ENCODE measurements at places on chromosomes 1 and 21.

DNA sequence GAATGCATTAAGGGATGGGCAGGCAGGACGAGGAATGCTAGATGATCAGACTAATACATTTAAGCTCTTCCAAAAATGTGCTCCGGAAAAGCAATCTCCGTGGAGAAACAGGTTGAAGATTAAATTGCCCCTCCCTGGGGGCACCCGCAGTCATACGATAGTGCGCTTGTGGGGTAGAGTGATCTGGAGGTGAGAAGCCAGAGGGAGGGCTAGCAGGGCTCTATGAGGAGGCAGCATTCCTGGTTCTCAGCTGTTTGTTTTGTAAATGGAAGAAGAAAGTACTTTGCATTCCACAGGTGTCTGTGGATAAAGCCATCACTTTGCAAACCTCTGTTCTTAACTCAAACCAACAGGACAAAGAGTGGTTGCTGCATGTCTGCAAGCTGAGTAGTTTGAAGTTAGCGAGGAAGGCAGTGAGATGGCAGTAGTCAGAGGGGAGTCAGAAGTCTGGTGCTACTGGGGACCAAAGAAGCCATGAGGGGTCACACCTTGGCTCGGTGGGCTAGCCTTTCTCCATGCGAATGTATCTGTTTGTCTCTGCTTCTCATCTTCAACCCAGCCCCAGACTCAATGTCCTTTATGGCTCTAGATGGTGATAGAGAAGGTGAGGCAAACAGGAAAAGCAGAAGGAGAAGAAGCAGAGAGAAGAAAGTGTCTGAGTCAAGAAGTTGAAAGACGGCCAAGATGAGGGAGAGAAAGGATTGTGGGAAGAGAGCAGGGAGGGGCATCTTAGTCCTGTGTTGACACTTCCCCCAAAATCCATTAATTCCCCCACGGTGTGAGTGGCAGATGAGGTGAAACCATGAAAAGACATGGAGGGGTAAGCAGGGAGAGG, 65.2 kb upstream of the GJA8 start:
- DNase-seq: no peak

GRCh38 chr1:111778541-111779051, 22.9 kb downstream of the DDX20 start:
- DNase-seq: peak; percentile 43

GRCh38 chr1:85275701-85276214, 674 bp downstream of the BCL10 start:
- no peak for DNase-seq

DNA sequence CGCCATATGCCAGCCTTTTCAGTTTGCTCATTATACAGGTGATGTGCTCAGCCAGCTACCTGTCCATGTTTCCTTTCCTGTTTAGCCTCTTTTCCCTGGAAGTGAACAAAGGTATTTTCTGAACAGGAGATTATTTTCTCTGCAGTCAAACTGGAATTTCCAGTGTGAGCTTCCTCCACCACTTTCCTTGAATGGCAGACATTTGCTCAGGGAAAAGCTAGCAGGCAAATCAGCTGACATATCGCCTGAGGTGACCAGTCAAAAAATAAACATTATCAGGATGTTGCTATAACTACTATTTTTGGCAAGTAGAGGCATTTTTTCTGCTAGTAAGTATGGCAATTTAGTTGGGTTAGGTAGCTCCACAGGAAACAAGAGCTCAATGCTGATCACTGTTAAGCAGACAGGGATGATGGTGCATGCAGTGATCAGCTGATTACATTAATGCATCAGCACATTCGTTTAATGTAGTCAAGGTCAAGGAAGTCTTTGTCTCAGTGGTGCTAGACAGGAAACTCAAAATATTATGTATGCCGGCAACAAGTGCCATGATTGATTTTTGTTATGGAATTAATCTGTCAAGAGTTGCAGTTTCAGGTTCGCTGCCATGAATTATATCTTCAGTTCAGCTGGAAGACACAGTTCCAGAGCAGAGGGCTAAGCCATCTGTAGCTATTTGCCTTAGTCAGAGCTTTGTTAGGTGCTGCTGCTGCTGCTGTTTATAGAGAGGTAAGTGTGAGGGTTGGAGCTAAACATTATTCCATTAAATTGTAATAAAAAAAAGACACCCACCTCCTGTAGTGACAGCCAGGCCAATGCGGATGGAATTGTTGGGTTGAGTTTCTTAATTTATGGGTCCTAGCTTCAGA, 179.7 kb upstream of the ST6GALNAC5 start:
- peak; percentile 80 for DNase-seq

DNA sequence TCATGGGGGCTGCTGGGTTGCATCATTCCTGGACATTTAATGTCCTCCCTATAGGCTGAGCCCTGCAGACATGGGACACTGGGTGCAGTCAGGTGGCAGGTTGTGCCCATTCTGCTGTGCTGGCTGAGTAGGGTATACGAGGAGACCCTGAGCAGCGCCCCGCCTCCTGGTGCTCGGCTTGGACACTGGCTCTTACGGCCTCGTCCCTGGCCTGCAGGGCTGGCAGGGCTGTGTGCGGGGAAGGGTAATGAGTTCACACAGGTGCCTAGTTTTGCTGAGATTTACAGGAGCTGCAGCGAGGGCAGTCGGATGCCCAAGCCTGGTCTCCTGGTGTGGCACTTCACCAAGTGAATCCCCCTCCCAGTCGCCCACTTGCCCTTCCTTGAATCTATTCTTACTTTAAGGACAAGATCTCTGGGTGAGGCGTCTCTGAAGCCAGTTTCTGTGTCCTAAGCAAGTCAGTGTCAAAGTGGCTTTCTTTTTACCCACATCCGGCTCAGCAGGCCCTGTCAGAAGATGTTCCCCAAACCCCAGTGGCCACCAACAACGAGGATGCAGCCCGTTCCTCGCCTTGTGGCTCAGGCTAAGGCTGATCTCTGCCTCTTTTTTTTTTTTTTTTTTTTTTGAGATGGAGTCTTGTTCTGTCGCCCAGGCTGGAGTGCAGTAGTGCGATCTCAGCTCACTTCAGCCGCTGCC, 73.2 kb downstream of the MAN1C1 start:
- DNase-seq: no peak

- peak; percentile 5 for DNase-seq
These were observed 508.6 kb upstream of the ADAMTS5 start for GRCh38 chr21:27475363-27475955.

DNA sequence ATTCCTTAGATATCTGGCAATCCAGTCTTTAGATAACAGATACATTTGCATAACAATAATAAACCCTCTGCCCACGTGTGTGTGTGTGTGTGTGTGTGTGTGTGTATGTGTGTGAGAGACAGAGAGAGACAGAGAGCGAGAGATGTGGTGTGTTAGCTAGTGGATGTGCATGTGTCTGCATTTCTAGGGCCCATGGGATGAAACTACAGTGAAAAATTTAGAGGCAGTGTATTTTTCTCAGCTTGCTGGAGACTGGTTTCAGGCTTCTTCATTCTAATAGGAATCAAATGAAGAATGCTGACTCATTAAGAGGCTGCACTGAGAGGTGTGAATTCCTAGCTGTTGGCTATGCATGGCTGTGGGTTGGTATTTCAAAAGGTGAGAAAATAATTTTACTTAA, 303.2 kb downstream of the LMX1A start:
- no peak for DNase-seq

- no peak for DNase-seq
These were observed 597.1 kb upstream of the USP24 start for GRCh38 chr1:55812281-55812680.

DNA sequence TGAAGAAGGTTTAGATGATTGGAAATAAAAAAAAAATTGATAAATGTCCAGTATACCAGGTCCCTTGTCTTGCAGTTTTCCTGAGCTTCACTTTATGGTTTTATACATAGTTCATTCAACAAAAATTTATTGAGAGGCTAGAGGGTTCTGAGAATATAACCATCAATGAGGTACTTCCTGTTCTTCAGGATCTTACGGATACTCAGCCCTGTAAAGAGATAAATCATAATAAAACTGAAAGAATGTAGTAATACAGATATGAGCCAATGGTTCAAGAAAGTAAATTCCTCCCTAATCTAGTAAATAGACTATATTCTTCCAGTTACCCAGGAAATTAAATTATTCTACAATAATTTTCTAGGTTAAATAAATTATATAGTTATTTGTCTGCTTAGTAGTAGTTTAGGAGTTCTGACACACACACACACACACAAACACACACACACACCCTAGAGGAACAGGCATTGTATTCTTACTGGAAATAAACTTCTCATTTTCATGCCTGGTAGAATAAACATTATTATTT, 70.4 kb upstream of the HMCN1 start:
- no peak for DNase-seq

- no peak for DNase-seq
These were observed 1.1 kb downstream of the COX20 start for GRCh38 chr1:244836584-244836983.

DNA sequence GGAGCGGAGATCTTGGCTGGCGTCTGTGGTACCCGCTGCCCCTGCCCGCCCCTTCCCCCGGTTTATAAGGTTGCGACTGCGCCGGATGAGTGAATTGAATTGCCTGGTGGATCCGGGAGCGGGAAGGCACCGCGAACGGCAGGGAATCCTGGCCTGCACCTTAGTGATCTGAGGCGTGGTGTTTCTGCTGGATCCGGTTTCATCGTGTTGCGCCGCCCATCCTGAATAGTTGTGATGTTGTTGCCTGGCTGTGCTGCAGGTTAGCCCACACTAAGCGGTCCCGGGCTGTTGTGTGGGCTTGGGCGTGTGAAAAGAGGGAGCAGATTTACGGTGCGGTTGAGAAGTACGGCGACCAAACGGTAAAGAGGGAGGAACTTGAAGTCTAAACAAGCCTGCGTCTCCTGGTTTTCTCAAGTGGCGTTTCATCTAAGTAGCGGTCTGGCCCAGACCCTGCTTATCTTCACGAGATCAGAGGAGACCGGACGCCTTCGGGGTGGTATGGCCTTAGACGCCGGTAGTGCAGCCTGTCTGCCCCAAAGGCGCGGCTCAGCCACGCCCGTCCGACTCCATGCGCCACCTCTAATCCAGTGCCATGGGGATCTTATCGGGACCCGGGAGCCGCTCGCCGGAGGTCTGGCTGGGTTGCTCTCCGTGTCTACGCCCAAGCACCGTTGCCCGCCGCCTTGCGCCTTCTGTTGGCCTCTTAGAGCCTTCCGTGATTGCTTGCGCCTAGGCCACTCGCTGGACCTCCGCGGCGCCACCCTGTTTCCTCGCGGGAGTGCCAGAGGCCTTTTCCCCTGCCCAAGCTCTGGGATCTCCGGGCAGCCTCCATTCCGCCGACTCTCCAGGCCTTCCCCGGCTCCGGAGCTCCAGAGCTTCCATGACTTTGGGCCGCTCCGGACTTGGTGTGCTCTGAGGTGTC, 87.5 kb upstream of the RHOU start:
- DNase-seq: no peak

DNA sequence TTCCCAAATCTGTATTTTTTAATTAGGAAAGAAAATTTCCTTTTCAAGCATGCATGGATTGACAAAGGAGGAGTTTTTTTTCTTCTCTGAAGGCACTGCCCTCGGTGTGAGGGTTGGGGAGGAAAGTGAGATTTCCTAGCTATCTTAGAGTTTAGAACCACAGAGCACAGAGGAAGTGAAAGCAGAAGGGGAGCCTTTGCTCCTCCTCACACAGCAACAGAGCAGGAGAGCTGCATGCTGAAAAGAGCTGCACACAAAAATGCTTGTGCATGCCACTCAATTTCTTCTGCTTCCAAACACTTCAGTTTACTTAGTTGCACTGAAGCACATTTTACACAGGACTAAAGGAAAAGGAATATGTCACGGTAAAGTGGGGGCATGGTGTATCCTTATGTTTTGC, 308.1 kb downstream of the GPATCH2 start:
- DNase-seq: no peak

DNA sequence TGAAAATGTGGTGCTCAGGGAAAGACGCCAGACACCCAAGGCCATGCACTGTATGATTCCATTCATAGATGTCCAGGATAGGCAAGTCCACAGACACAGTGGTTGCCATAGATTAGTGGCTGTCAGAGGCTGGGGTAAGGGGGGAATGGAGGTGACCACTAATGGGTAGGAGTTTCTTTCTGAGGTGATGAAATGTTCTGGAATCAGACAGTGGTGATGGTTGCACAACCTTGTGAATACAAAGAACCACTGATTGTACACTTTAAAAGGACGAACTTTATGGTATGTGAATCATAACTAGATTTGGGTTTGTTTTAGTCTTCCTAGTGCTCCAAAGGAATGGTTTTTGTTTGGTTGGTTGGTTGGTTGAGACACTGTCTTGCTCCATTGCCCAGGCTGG, 51.7 kb downstream of the PRAMEF20 start:
- DNase-seq: no peak

- no peak for DNase-seq
These were observed 595.5 kb downstream of the RWDD3 start for GRCh38 chr1:95829556-95829955.

GRCh38 chr1:245444945-245445344, 290.2 kb downstream of the KIF26B start:
- DNase-seq: no peak

- no peak for DNase-seq
These were observed 19.3 kb downstream of the EPHB2 start for GRCh38 chr1:22729912-22730311.

GRCh38 chr1:43634721-43635120, 15.2 kb upstream of the KDM4A start:
- DNase-seq: no peak

DNA sequence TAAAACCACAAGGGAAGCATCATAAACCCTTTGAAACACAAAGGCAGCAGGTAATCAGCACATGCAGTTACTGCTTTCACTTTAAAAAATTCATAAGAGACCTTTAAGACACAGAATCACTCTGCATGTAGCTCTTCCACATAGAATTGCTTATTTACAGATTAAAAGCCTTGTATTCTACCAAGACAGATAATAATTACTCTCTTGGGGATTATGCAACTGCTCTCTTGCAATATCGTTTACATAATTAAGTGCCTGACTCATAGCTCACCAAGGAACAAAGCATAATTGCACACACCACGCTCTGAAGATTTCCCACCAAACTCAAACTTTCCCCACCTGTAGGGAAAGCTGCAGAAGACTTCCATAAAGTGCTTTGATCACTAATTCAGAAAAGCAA, 87.9 kb downstream of the VAV3 start:
- peak; percentile 15 for DNase-seq

DNA sequence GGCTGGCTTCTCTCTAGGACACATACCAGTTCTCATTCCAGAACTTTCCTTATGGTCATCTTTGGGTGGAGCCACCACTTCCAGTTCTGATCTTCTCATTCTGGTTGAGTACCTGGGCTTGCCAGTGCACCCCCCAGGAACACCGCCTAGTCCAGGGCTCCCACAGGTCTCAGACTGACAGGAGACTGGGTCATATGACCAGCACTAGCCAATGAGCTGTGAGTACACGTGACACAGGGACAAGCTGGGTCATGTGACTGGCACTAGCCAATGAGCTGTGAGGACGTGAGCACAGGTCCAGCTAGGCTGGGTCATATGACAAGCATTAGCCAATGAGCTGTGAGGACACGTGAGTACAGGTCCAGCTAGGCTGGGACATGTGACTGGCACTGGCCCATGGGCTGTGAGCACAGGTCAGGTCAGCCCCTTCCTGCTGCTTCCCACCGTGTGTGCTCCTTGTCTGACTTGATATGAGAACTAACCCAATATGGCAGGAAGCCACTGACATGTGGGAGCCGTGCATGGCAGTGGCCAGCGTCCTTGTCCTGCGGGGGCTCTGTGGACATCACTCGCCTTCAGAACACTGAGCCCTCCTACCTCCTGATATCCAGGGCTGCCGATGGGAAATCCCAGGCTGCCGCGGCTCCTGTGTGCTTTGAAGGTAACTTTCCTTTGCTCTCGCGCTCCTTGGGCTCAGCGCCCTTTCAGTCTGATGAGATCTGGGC, 22.7 kb downstream of the KRTAP10-1 start:
- peak; percentile 74 for DNase-seq

- no peak for DNase-seq
These were observed 99.5 kb upstream of the GJB5 start for GRCh38 chr1:34655206-34655874.

GRCh38 chr1:233412812-233413211, 85.3 kb downstream of the MAP3K21 start:
- DNase-seq: no peak

Measured in COLO829 (cell line).